ENCODE measurements at places on chromosomes 13 and 19. TPM values are rescaled to one million over a fixed set of nuclear protein-coding genes. Genes with fewer than 3 reads are reported as not detected.

SEMA6B gene
- 80.6 TPM for total RNA-seq

ZNF544 gene
- 3.9 TPM for total RNA-seq

CPB2 gene
- not detected for total RNA-seq

TBC1D4 gene
- total RNA-seq, result 9.5 TPM

DNA sequence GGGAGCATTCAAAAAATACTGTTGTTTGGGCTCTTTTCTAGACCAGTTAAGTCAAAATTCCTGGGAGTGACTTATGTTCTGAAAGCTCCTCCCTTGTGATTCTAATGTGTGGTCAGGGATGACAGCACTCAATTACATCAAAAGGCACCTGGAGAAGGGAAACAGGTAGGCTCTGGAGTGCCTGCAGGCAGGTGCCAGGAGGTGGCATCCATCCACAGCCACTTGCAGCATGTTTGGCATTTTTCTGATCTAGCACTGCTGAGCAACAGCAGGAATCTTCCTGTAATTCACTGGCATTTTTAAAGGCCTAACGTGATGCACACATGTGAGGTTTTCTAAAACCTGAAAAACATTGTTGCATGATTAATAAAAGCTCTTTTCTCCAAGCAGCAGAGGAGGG, 94.6 kb downstream of the CCNA1 start:
- no peak for DNase-seq

Measured in ascending aorta (tissue), 2 donors.